ENCODE measurements at places on chromosomes 3 and 15. TPM values are rescaled to one million over a fixed set of nuclear protein-coding genes. Genes with fewer than 3 reads are reported as not detected.

HEXA gene
- total RNA-seq: 100 TPM

DNA sequence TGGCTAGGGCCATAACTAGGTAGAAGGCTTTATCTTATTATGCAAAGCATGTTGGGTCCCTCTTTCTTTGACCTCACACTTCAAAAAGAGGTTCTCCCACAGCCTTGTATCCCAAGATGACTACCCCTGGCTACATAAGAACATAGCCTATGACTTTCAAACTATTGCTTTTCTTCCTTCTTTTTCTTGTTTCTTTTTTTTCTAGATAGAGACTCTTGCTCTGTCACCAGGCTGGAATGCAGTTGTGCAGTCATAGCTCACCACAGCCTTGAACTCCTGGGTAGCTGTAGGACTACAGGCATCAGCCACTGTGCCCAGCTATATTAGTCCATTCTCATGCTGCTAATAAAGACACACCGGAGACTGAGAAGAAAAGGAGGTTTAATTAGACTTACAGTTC lies 47.2 kb downstream of the DIPK2A start:
- H3K4me1 ChIP-seq: peaks cover 9% of the 10 kb centered on the region
- peaks cover 4% of the 10 kb centered on the region for H3K36me3 ChIP-seq
- H3K4me3 ChIP-seq: no peak overlapping the region
- H3K27me3 ChIP-seq: no peaks in the 10 kb centered on the region
- no peak overlapping the region for H3K27ac ChIP-seq

DUOXA1 gene
- total RNA-seq: 0.15 TPM

- no peaks in the 10 kb centered on the region for H3K36me3 ChIP-seq
- H3K4me1 ChIP-seq: no peaks in the 10 kb centered on the region
- no peak for DNase-seq
- no peak overlapping the region for H3K27ac ChIP-seq
- peaks cover 21% of the 10 kb centered on the region for H3K27me3 ChIP-seq
These were observed 39.0 kb downstream of the HES1 start for GRCh38 chr3:194174980-194175379.

SPTBN5 gene
- 1.1 TPM for total RNA-seq

DNA sequence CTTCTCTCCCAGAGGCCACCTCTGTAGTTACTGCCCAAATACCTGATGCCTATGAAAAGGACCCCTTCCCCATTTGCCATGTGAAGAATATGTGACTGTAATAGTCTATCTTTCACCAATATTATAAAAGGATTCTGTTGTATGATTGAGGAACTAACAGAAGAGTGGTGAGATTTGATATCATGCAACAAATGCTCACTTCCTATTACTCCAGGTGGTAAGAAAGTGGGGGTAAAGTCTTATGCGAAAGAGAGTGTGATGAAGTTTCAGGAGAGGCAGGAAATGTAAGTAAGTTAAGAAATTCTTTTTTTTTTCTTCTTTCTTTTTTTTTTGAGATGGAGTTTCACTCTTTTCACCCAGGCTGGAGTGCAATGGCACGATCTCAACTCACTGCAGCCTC lies 24.4 kb upstream of the RAP2B start:
- peaks cover 5% of the 10 kb centered on the region for H3K4me1 ChIP-seq
- H3K4me3 ChIP-seq: no peak overlapping the region
- no peak for DNase-seq
- no peak overlapping the region for H3K27ac ChIP-seq
- no peaks in the 10 kb centered on the region for H3K27me3 ChIP-seq
- no peaks in the 10 kb centered on the region for H3K36me3 ChIP-seq

- H3K4me3 ChIP-seq: no peak overlapping the region
- H3K36me3 ChIP-seq: no peaks in the 10 kb centered on the region
- no peak overlapping the region for H3K27ac ChIP-seq
- H3K27me3 ChIP-seq: peaks cover 34% of the 10 kb centered on the region
These were observed 10.5 kb downstream of the FBXL2 start for GRCh38 chr3:33287672-33288282.

DNA sequence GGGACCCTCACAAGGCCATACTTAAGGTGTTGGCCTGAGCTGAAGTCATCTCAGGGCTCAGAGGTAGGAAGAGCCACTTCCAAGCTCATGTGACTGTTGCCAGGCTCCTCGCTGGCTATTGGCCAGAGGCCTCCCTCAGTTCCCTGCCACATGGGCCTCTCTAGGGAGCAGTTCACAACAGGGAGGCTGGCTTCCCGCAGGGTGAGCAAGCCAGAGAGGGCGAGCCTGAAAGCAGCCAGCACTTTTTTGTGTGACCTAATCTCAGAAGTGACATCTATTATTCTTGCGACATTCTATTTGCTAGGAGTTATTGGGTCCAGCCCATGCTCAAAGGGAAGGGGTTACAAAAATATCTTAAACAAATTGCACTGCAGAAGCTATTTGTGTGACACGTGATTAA lies 201.4 kb downstream of the SSR3 start:
- no peak overlapping the region for H3K4me3 ChIP-seq
- H3K36me3 ChIP-seq: no peaks in the 10 kb centered on the region
- H3K27me3 ChIP-seq: peaks cover 2% of the 10 kb centered on the region
- no peaks in the 10 kb centered on the region for H3K4me1 ChIP-seq
- no peak overlapping the region for H3K27ac ChIP-seq

DNA sequence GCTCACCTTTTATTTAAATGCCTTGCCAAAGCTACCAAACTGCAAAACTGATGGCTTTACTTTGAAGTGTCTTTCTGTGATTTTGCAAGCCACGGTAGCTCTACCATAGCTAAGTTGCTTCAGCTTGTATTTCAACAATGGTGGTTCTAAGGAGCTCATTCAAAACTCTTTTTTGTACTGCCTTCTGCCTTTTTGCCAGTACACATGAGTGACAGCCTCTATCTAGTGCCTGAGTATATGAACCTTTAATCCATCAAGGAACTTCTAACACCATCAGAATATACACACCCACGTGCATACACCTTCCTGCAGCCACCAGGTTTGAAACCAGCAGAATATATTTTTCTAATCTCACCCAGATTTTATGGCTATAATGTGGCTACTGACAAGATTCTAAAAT lies 10.4 kb upstream of the NR2F2 start:
- H3K27ac ChIP-seq: no peak overlapping the region
- H3K36me3 ChIP-seq: no peaks in the 10 kb centered on the region
- H3K4me1 ChIP-seq: no peaks in the 10 kb centered on the region
- no peak overlapping the region for H3K4me3 ChIP-seq
- peaks cover 37% of the 10 kb centered on the region for H3K27me3 ChIP-seq

GRCh38 chr3:50205413-50206276 lies 574 bp downstream of the SLC38A3 start:
- peaks cover 50% of the 10 kb centered on the region for H3K27me3 ChIP-seq
- no peaks in the 10 kb centered on the region for H3K36me3 ChIP-seq
- H3K27ac ChIP-seq: no peak overlapping the region

DNA sequence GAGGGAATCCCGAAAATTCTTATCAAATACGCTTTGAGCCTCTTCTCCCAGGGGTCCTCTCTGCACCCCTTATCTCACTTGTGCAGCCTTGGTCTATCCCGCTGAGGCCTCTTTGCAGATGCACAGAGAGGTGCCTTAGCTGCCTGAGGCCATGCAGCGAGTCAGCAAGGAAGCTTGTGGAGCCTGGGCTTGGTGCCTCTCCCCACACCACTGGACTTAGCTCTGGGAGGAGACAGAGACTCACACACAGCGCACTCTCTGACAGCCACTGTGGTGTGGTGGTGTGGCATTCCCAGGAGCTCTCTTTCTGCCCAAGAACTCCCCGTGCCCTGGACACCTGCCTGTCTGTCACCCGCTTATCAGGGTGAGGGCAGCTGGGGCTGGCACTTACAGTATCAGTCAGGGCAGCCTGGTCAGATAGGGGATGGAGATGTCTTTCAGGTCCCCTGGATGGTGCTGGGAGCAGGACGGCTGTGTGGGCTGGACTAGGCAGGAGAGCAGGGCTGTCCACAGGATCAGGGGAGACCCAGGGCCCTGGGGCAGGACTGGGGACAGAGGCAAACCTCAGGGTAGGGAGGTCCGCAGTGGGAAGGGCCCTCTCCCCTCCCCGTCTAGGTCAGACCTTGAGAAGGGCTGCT lies 10.2 kb upstream of the LINGO1 start:
- no peak overlapping the region for H3K27ac ChIP-seq
- DNase-seq: no peak
- H3K27me3 ChIP-seq: peaks cover 18% of the 10 kb centered on the region

DNA sequence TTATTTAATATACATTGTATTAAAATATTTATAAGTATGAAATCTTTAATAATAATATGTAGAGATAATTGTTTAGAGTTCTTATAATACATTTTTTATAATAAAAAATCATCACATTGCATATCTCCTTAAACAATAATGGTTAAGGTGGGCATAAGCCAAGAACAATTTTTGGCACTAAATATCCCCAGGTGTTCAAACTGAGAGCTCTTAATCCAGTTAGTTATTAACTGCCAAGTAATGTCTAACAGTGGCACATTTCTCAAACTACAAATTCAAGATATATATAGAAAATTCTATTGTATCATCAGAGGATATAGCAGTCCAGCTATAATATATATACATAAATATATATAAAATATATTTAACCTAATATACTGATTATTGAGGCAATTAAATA lies 680.8 kb downstream of the SI start:
- no peak overlapping the region for H3K4me3 ChIP-seq
- H3K27me3 ChIP-seq: no peaks in the 10 kb centered on the region
- DNase-seq: no peak
- no peaks in the 10 kb centered on the region for H3K36me3 ChIP-seq
- H3K4me1 ChIP-seq: no peaks in the 10 kb centered on the region

DNA sequence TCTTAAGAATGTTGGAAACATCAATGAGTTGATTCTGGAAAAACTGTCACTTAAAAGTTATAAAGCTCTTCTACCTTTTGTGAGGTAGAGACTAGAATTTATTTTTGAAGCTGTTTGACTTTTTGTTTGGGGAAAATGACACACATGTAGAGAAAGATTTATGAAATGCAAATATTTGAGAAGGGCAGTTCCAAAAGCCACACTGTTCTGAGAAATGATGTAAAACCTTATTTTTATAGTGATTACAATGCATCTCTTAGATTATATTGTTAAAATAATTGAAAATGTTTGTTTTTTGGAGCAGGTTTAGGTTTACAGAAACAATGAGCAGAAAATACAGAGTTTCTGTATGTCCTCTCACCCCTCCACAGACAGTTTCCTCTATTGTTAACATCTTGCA lies 116.1 kb upstream of the CMC1 start:
- no peaks in the 10 kb centered on the region for H3K36me3 ChIP-seq
- peak overlapping the region; percentile 27 for H3K27ac ChIP-seq
- H3K4me1 ChIP-seq: peaks cover 24% of the 10 kb centered on the region

DNA sequence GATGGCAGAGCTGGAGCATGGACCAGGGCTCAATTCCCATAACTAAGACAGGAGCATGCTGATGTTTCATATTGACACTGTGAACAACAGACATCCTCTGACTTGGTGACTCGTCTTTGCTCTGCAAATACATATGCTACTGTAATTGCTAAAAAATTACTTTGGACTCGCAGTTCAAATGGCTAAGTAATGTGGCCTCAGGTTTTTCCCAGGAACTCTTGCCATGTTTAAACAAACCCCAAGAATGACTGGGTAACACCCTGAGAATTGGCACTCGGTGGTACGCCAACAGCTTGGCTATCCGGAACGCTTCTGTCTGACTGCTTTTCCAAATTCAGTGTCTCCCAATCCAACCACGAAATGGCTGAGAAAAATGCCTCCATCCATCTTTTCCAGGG lies 456.7 kb upstream of the THBS1 start:
- no peak overlapping the region for H3K27ac ChIP-seq
- no peaks in the 10 kb centered on the region for H3K27me3 ChIP-seq
- H3K36me3 ChIP-seq: no peaks in the 10 kb centered on the region

GRCh38 chr3:52636673-52637072 lies 49.0 kb downstream of the PBRM1 start:
- no peak overlapping the region for H3K27ac ChIP-seq
- no peaks in the 10 kb centered on the region for H3K27me3 ChIP-seq
- peaks cover 63% of the 10 kb centered on the region for H3K36me3 ChIP-seq
- no peak overlapping the region for H3K4me3 ChIP-seq

DNA sequence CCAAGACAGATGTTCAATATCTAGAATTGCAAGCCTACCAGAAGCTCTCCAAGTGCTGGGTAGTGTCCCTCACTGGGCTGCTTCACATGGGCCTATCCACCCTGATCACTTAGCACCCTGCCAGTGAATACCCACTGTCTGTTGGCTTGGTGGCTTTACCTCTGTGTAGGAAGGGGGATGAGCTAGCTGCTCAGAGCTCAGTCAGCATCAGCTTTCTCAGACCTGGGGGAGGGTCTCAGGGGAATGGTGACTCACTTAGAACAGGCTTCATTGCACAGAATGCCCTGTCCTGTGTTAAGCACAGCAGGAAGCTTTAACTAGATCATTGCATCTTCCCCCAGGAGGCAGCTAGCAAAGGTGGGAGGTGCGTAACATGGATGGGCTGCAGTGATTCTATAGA lies 209.8 kb downstream of the PDCD6IP start:
- H3K4me3 ChIP-seq: no peak overlapping the region
- H3K36me3 ChIP-seq: no peaks in the 10 kb centered on the region
- no peak overlapping the region for H3K27ac ChIP-seq
- DNase-seq: no peak
- no peaks in the 10 kb centered on the region for H3K27me3 ChIP-seq
- peaks cover 11% of the 10 kb centered on the region for H3K4me1 ChIP-seq

DNA sequence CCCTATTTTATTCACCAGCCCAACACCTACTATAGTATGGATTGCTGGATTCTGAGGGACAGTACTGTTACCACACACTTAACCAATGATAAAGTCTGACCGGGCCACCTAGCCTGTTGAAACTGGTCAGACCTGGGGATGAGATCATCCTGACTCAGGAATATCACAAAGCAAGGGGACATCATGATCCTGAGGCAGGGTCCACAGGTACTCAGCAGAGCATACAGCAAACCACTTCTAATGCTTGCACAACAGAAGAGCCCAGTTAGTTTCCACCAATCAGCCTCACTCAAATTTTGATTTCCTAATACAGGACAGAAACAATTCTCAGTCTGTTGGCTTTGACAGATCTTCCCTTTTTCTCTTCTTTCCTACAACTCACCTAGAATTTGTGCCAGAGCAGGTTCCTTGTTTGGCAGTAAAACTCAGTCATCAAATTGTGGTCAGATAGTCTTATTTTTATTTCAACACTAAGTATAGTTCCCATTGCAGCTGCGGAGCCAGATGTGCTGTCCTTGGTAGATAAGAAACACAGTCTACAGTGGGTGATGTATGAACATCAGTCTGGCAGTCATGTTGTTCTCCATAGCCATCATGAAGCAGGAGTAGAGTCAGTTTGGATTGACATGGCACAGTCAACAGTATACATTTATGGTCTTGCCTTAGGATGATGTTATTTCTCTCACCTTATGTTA lies 90.1 kb upstream of the PRR23C start:
- no peak overlapping the region for H3K4me3 ChIP-seq
- H3K4me1 ChIP-seq: no peaks in the 10 kb centered on the region
- DNase-seq: no peak
- no peak overlapping the region for H3K27ac ChIP-seq
- H3K36me3 ChIP-seq: no peaks in the 10 kb centered on the region
- H3K27me3 ChIP-seq: no peaks in the 10 kb centered on the region

DOCK3 gene
- 0.07 TPM for total RNA-seq

- H3K4me3 ChIP-seq: no peak overlapping the region
- no peak for DNase-seq
- peaks cover 5% of the 10 kb centered on the region for H3K27me3 ChIP-seq
- H3K36me3 ChIP-seq: no peaks in the 10 kb centered on the region
- no peak overlapping the region for H3K27ac ChIP-seq
These were observed 135.6 kb downstream of the ADAMTS9 start for GRCh38 chr3:64552160-64552559.

- H3K27me3 ChIP-seq: peaks cover 4% of the 10 kb centered on the region
- H3K27ac ChIP-seq: no peak overlapping the region
- no peak overlapping the region for H3K4me3 ChIP-seq
- no peaks in the 10 kb centered on the region for H3K36me3 ChIP-seq
- H3K4me1 ChIP-seq: peaks cover 8% of the 10 kb centered on the region
These were observed 34.1 kb downstream of the ATP10A start for GRCh38 chr15:25829073-25829472.

Data from activated B cell treated with CpG ODN at 0.5 μM for 24 hours (primary cell).